Dorsolateral prefrontal cortex (tissue), 122 donors: ENCODE measurements at places on chromosomes 13 and 19. TPM values are rescaled to one million over a fixed set of nuclear protein-coding genes. Genes with fewer than 3 reads are reported as not detected.

Gene ZNF667
- total RNA-seq = 40.3 TPM

Gene CYP4F12
- 2.7 TPM for total RNA-seq

Gene TPRX2
- not detected for total RNA-seq

Gene NXNL1
- not detected for total RNA-seq

Gene CD37
- total RNA-seq = 15.4 TPM

Gene FUT3
- total RNA-seq = not detected

Gene ARMC6
- total RNA-seq = 23.4 TPM

Gene CRX
- not detected for total RNA-seq

Gene LILRA6
- total RNA-seq = 0.76 TPM

Gene CEP89
- total RNA-seq = 30.9 TPM

Gene PSMD8
- 135 TPM for total RNA-seq

Gene BLVRB
- 35.0 TPM for total RNA-seq
